ENCODE measurements at places on chromosomes 2 and 18. TPM values are rescaled to one million over a fixed set of nuclear protein-coding genes. Genes with fewer than 3 reads are reported as not detected.

The ASXL3 gene
- total RNA-seq, result 1.3 TPM

The LCT gene
- not detected for total RNA-seq

The TBR1 gene
- total RNA-seq, result not detected

The ATOH8 gene
- total RNA-seq, result 12.9 TPM

The CARF gene
- 2.6 TPM for total RNA-seq

The IL36B gene
- total RNA-seq, result not detected

All from body of pancreas (tissue), 4 donors.